ENCODE measurements at places on chromosomes 1 and 21.

DNA sequence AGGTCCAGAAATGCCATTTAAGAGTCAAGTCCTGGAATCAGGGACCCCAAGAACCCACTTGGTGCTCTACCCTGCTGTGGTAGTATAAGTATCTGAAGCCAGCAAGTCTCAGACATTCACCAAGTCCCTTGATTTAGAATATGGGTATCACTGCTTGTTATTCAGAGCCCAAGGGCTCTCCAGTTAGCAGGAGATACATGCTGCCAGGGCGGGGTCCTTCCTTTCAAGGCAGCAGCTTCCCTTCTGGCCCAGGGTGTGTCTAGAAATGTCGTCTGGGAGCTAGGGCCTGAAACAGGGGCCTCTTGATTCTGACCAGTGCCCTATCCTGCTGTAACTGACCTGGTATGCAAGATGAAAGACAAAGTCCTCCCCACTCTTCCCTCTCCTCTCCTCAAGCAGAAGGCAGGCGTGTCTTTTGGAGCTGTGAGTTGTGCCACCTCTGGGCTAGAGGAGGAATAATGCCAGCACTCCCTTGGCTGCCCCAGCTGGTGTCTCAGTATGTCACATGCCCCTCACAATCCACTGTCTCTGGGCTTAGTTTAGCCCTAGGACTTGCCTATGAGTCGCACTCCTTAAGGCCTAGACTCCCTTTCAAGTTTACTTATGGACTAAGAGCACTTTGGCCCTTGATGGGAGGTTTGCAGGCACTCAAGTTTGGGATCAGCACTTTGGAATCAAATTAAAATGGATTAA lies 200.2 kb downstream of the MRPL39 start:
- DNase-seq, result no peak

GRCh38 chr1:169240449-169241232 lies 127.0 kb downstream of the NME7 start:
- DNase-seq, result peak; percentile 35

DNA sequence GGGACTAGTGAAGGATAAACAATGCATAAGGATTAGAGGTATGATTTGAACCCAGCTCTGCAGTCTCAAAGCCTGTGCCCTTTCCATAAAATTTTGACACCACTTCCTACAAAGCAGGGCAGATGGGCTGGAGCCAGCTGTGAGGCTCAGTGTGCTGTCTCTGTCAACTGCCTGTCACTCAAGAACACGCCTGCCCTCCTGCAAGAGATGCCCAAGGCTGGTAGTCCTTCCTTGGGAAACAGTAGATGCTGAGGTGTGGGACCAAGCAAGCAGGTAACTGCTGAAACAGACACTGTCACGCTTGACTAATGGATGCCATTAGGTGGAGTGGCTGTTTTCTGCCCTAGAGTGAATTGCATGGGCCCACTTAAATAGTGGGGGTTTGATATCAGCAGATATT lies 402.0 kb downstream of the PTPRU start:
- no peak for DNase-seq

GRCh38 chr1:12511128-12511484 lies 106.9 kb downstream of the DHRS3 start:
- DNase-seq, result no peak

- DNase-seq, result no peak
These were observed 70.3 kb downstream of the OLFML2B start for GRCh38 chr1:161953256-161953920.

DNA sequence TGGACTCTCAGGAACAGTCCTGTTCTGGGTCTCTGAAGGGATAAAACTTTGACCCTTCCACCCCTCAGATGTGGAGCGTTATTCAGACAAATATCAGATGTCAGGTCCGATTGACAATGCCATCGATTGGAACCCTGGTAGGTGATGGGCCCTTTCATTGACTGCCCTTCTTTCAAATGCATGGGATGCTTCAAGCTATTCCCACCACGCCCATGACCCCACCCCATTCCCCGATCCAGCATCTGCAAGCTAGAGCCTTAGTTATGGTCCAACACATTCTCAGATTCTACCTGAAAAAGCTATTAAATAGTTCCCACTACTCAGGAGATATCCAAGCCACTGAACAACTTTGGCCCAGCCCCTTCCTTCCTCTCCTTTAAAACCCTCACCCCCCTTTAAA lies 12.5 kb downstream of the POLR3GL start:
- no peak for DNase-seq
